Activated CD8-positive, alpha-beta memory T cell treated with anti-CD3 and anti-CD28 coated beads for 24 hours (primary cell): ENCODE measurements at places on chromosomes 13 and 19.

DNA sequence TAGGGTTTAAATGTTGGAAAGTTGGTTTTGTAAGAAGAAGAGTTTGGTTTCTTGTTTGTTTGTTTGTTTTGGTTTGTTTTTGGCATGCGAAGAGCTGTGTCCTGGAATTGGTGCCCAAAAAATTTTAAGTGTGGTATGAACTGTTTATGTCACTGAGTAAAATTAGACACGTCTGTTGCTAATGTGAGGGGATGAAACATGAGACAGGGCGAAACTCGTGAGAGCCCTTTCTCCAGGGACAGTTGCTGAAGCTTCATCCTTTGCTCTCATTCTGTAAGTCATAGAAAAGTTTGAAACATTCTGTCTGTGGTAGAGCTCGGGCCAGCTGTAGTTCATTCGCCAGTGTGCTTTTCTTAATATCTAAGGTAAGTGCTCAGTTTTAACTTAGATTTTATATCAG lies at the start of gene SGCG:
TSS of gene SGCG (plus strand) at position 269 of the 400 bp plus-strand sequence. CDS start 22,716 bp downstream, outside the sequence.
- no peak for DNase-seq

DNA sequence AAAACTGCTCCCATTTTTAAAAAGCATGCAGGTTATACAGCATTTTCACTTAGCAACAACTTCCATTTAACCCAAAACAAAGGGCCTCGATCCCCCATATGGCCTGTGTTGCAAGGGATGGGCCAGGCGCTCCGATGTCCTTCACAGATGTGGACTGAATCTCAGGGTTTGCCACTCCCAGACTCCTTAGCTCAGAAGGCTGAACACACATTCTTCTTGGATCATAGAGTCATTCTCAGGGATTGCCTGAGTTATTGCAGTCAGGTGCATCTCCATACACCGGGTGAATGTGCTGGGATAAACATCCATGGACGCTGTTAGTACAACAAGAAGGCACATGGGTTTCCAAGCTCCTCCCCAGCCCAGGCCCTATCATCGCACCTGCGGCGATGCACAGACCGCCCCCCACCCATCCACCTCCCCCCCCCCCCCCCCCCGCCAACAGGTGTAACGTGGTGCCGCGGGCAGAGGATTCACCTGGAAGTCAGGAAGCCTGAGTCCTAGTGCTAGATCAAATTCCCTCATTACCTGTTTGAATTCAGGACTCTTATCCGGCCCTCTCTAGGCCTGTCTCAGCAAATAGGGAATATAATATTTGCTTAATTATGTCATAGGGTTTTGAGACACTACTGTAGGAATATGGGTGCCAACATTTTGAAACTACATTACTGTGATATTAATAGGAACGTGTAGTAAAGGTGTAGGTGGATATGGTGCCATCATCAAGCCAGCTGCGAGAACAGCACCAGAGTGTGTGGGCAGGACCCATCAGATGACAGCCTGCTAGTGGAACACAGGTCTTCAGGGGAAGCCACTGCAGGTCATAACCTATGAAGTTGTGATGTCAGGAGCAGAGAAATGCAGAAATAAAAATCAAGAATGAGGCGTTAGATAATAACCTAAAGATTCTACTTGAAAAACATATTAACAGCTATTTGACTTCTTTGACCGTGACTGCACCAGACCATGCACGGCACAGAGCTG lies 110.9 kb downstream of the SACS start:
- DNase-seq: no peak

GRCh38 chr13:45954836-45955800 lies 97.4 kb downstream of the ZC3H13 start:
- DNase-seq: no peak

DNA sequence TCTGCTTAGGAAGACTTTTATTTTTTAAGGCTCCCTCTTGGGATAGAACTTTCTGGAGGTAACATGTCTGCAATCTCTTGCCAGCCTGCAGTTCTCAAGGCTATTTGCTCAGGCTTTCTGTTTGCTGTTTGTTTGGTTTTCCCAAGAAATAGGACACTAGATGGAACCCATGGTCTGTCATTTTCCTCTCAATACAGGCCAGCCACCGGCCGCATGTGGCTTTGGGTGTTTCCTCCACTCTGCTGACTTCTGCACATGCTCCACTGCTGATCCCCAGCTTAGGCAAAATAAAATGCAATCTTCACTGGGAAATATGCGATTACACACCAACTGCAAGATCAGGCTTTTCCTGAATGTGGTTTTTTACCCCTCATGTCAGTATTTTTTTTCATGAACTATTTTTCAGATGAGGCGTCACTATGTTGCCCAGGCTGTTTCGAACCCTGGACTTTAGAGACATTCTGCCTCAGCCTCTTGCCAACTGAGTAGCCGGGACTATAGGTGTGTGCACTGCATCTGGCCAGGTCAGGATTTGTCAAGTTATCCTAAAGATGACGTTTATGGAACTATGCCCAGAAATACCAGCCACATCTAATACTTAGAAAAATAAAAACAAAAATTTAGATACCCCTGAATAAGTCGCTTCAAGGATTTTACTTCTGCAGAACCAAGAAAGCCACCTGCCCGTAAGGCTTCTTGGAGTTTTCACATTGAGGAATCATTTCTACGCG lies 94.3 kb upstream of the PABPC3 start:
- DNase-seq: no peak

DNA sequence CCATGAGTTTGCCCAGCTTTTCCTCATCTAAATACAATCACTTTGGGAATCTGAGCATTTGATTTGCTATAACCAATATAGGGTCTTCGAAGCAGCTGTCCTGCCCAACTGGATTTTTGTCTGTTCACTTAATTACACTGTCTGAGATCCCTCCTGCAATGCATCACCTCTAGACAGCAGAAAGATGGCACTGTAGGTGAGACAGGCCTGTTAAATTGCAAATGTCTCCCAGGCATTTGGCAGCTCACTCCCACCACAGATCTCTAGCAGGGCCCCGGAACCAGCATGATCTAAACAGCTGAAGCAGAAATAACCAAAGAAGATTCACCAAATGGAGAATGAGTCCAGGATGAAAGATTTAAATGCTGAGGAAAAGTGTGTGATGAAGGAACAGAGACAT lies 41.9 kb upstream of the SERPINE3 start:
- no peak for DNase-seq

GRCh38 chr19:15191982-15192381 lies 8.8 kb downstream of the NOTCH3 start:
- DNase-seq: no peak
